ENCODE measurements at places on chromosomes 12 and 14.

GRCh38 chr12:120847392-120847791 is 56.8 kb downstream of the SPPL3 start:
- DNase-seq, result no peak

DNA sequence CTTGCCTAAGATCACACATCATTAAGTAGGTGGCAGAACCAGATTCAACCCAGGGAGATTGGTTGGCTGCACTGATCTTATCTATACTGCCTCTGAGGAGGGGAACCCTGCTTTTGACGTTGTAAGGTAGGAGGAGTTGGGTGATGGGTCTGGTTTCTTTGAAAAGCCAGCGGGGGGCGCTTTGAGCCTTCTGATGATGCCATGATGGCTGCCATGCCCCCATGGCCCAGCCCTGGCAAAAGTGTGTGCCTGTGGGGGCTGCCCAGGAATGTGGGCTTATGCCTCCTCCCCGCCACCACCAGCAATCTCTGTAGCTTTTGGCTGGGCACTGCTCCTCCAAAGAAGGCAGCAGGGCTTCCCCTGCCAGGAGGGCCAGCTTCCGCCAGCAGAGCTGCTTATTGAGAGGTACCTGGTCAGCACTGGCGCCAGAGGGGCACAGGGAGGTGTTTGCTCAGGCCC is 224.3 kb downstream of the SLC41A2 start:
- DNase-seq, result no peak

DNA sequence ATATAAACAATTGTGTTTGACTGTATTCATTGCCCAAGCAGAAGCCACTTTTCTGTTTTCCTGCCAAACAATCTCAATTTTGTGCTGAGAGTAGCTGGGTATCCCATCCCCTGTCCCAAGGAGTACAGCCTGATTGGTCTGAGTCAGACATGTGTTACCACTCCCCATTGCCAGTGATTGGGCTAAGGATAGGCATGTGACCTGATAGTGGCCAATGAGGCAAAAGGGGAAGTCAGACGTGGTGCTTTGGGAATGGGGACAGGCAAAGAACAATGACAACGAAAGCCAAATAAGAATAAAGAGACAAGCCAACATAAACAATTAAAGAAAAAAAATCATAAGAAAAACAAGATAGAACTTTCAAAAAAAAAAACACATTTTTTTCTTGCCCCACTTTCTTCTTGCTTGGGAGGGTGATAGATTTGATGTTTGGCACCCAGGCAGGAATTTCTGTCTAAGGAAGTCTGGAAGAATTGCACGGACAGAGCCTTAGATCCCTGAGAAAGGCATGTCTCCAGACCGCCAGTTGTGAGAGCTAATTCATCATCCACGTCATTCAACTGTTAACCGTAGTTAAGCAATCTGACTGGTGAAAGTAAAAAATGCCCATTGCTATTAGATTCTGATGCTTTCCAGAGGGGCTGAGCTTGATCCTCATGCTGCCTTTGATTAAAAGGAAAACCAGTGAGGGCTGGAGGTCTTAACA is 626.6 kb upstream of the TMEM132C start:
- no peak for DNase-seq

GRCh38 chr12:7899755-7900154 is 27.0 kb upstream of the SLC2A14 start:
- DNase-seq, result no peak

All from stimulated activated CD4-positive, alpha-beta T cell treated with anti-CD3 and anti-CD28 coated beads, Interleukin-15, amount 100 ng/mL, for 1 hour (primary cell).